Activated CD4-positive, alpha-beta T cell treated with anti-CD3 and anti-CD28 coated beads, Interleukin-10, Interleukin-2, amounts not matched to agents 100 ng/mL and 50 ng/mL, durations not matched to agents 16 hours and 8 hours (primary cell): ENCODE measurements at places on chromosomes 2 and 18.

GRCh38 chr2:78814331-78814986 lies 211.0 kb upstream of the REG3G start:
- no peak for DNase-seq

GRCh38 chr2:208466151-208466919 lies 59.7 kb downstream of the PTH2R start:
- peak; percentile 55 for DNase-seq

- no peak for DNase-seq
Observed at GRCh38 chr2:149826471-149827125, 239.0 kb upstream of the MMADHC start.

GRCh38 chr18:75208836-75209128 lies 157 bp downstream of the PTGR3 start:
- DNase-seq: no peak

DNA sequence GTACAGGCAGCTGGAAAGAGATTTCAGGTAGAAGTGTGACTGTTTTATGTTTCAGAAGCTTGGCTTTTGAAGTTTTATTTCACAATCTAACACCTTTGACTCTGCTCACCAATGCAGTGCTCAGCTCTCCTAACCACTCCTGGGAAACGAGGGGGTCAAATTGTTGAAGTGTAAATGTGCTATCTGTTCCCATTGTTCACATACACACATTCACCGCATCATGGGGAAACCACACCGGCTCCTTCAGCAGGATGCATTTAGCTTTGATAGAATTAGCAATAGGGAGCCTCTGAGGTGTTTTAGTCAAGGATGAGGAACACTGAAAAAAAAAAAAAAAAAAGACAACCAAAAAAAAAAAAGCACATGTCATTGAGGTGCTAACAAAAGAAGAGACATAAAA lies 13.4 kb upstream of the DLGAP1 start:
- DNase-seq: no peak

DNA sequence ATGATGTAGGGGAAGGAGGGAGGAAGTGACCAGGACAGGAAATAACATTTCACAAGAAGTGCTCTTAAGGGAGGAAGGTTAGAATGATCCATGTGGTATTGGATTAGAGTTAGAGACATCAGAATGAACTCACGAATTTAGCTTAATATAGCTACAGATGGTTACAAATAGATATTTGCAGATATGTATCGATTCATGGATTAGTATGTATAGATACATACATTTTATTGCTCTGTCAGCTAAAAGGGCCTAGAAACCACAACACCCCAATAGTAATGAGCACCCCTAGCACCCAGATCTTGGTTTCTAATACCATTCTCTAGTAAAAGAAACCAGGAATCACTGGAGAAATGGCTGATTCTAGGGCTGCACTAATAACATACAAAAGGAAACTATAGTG lies 59.6 kb upstream of the LTBP1 start:
- DNase-seq: no peak

GRCh38 chr2:203688798-203689197 lies 17.6 kb upstream of the CD28 start:
- DNase-seq: no peak

- no peak for DNase-seq
Observed at GRCh38 chr2:160010361-160011145, 51.9 kb downstream of the PLA2R1 start.

DNA sequence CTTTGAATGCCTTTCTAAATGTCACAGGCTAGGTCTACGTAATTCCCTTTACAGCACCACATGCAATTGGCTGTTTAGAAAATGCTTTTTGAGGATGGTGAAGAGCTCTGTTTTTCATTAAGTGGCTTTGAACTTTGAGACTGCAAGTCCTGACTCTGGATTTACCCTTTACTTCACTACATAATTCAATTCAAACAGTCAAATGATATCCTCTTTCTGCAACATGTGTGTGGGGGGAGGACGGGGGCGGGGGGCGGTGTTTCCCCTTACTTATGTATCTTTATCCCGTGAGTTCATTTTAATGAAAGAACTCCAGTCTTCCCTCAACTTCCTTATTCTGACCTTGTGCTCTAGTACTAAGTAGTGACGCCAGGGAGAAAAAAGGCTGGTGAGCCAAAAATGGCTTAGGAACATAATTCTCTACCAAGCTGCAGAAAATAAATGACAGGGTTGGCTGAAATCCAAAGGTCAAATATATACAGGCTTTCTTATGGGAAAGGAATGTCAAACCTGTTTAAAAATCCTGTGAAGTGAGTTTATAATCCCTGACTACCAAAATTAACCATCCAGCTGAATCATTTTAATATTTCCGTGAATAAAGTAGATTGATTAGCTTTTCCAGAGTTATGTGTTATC lies 119.6 kb downstream of the SLC8A1 start:
- no peak for DNase-seq

DNA sequence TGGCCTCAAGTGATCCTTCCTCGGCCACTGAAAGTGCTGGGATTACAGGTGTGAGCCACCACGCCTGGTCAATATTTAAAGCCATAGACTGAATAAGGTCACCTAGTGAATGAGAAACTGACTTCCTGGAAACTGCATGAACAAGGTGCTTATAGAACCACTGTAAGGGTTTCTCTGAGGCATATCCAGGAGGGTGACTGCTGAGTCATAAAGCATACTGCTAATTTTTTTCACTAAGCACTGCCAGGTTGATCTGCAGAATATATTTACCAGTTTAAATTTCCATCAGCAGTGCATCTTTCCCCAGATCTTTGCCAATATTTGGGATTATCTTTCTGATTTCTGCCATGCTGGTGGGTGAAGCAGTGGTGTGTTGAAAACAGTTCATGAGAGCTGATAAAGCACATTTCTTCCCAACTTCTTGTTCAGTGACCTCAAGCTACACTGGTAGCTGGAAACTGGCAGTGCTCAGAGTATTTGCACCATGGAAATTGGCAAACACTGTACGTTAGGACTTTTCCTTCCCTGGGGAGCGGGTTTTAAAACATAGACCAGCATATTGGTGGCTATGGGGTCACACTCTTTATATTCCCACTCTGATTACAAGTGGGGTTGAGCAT lies 4.2 kb upstream of the CLIP4 start:
- peak; percentile 67 for DNase-seq

DNA sequence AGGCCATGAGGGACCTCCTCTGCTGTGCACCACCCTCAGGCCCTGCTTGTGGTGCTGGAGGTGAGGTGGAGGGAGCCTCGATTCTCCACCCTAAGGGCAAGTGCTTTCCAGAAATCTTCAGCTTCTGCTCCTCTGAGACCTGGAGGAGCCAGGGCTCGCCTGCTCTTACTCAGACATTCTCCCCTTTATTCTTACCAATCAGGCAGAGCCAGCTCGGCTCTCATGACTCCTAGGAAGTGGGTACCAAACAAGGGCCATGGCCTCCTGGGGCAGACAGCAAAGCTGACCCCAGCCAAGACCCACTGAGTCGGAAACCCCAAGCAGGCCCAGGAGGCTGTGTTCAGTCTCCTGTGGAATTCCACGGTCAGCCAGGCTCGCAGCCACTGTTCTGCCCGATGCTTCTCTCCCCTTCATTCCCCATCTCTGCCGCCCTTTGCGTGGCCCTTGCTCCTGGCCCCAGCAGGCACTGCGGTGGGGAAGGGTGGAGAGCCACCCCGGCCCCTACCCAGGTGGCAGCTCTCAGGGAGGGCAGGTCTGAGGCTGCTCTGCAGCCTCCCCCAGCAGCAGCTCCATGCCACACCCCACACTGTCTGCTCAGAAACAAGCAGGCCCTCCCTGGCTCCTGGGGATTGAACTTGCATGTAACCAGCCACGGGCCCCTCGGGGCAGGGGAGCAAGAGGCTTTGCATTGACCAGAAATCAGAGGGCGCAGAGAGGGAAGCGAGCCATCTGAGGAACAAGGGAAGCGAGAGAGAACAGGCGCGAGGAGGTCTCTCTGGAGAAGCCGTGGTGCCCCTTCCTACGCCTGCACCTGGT lies 24.0 kb downstream of the HS1BP3 start:
- DNase-seq: no peak

- DNase-seq: no peak
Observed at GRCh38 chr2:215711471-215712034, 275.7 kb upstream of the FN1 start.
